ENCODE measurements at places on chromosomes 3 and 15.

- DNase-seq = no peak
These were observed 189.5 kb downstream of the NLGN1 start for GRCh38 chr3:173587055-173587454.

DNA sequence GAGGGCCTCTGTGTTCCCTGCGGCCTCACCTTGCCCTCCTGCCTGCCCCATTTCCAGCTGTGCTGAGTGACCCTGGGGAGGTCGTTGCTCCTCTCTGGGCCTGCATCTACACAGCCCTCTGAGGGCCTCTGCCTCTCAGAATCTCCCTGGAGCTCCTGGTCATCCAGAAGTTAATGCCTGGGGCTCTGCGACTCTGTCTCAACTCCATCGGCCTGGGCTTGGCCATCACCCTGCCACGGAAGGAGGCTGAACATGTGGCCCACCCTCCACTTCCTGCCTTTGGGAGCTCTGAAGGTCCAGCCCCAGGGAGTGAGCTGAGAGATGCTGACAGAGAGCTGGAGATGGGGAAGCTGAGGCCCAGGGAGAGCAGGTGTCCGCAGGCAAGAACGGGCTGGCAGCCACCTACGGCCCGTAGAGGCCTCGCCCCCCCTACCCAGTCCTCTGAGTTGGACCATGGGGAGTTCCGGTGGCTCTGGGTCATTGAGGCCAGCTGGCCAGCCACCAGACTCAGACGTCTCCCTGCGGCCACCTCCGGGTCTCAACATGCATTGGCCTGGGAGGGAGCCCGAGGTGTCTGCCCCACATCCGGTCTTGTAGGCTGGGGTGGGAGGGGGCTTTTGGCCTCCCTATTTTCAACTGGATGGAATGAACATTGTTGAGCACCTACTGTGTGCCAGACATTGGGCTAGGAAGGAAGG, 34.2 kb downstream of the GRIP2 start:
- DNase-seq = no peak

DNA sequence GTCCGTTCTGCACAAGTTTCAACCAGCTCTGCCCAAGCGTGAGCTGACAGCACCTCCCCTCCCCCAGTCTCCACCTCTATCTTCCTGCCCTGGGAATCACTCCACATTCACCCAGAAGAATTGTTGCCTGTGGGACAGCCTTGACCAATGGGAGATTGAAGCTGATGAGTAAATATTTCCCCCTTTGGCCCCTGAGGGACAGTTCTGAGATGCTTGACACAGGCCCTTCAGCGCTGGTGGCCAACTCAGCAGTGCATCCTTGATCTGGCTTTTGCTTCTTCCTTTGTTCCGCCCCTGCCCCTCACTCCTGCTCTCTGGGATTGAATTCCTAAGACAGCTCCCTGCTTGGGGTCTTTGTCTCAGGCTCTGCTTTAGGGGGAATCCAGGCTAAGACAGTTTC, 13.1 kb upstream of the SKIC8 start:
- no peak for DNase-seq

- DNase-seq = no peak
These were observed 128.8 kb downstream of the FRMD5 start for GRCh38 chr15:44066211-44066827.

GRCh38 chr3:35659768-35660167, 20.4 kb downstream of the ARPP21 start:
- no peak for DNase-seq

GRCh38 chr3:147509448-147509847, 100.3 kb downstream of the ZIC1 start:
- no peak for DNase-seq

DNA sequence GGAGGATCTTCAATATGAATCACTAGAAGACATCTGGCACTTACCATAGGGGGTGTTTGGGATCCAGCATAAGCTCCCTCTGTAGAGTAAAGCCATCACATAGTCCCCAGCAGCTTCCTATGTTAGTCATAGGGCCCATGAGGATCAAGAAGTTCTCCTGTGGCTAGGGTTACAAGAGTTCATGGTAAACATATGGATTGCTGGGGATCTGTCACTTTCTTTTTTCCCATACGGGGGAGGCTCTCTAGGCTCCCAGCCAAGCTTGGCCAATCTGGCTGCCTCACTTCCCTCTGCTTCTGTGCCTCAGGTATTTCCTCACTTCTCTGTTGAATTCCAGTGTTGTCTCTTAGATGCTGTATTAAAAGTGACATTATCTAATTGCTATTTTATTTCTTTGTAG, 597.9 kb downstream of the PDCD6IP start:
- no peak for DNase-seq

DNA sequence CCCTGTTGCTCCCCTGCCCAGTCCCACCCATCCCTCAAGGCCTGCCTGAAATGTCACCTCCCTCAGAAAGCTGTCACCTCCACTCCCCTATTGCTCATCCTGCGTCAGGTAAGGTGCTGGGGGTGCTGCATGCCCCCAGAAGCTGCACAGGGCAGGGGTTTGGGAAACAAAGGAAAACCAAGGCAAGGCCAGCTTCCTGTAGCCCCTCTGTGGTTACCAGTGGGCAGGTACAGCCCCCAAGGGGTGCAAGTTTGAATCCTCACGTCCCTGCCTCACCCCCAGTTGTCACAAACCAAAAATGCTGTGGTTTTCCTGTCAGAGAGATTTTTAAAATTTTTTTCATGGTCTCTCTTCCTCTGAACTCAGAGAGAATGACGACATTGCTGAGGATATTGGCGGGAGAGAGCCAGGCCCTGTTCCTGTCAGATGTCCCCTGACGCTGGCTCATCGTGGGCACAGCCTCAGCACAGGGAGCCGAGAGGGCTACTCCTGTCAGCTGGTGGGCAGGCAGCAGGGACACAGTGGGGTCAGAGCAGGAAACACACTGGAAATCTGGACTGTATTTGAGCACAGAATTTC, 27.0 kb downstream of the PSTPIP1 start:
- no peak for DNase-seq

DNA sequence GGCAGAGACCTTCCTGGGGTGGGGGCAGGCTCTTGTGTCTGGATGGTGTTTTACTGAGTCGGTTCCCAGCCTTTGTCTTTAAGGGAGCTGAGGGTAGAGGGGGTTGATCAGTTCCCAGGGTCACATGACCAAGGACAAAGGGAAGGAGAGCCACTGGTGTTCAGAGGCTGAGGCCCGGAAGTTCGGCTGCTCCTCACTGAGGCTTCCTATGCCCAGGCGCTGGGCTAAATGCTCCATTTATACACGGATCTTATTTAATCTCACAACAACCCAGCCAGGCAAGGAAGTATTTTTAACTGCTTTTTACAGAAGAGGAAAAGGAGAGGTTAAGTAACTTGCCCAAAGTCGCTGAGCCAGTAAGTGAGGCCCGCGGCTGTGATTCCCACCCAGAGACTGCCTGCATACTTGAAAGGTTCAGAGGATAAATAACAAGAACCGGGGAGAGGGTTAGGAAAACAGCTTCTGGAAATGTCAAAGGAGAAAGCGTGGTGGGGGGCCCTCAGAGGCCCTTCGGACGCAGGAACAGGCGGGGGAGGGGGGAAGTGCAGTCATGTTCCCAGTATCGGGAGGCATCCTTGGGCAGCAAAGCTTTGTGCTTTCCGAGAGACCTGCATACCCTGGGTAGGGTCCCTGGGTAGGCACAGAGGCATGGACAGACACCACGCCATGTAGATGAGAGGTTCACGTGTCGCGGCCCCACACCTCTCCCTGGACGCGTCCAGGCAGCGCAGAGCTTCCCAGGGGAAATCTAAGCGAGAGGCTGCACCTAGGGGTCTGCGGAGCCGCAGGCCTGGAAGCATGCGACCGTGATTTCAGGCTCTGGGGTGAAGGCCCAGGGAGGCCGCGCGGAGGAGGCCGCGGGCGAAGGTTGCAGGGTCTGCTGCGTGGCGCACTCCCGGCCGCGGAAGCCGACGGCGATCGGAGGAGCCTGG, 21.3 kb downstream of the EPHB3 start:
- DNase-seq = no peak

DNA sequence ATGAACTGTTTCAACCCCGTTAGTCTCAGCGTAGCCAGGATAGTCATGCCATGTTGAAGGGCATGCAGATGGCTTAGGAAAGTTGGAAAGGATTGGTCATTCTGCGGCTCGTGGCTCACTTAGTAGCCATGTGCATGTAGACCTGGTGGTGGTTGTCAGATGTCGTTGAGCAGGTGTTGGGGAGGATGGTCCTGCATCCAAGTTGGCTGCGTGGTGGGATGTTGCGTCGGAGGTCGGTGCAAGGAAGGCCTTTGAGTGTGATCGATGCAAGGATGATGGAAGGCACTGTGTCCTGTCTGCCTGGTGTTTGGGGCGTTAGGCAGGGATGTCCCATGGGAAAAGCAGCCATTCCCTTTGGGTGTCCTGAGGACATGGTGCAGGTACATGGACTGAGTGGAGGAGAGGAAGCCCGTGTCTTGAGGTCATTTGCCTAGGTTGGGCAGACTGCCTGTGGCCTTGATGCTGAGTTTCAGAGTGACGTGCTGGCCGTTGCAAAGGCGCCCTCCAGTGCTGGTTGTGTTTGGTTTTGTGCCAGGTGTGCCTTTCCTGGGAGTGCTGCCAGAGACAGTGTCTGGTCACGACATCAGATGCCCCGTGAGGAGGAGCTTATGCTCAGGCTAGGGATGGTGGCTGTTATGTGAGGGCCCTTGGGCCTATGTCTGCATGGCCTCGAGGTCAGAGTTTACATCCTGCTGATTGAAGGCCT, 103.4 kb downstream of the SNRPN start:
- no peak for DNase-seq

GRCh38 chr3:107369791-107370190, 7.4 kb upstream of the CCDC54 start:
- no peak for DNase-seq

DNA sequence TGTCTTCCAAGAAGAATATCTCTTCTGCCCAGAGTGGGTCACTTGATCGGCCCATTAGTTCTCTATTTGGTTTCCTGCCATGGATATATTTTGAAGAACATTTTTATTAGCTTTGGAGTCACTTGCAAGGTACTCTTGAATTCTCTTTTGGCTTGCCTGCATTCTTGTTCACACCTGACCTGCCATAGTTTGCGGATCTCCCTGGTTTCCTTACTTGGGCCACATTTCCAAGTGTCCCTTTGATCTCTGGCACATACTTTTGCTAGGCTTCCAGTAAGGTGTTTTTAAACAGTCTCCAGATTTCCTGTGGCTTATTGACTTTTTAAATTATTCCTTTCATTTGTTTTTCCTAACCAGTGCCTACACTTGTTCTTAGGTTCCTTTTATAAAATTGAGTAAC, 488.5 kb upstream of the MDFIC2 start:
- DNase-seq = no peak

DNA sequence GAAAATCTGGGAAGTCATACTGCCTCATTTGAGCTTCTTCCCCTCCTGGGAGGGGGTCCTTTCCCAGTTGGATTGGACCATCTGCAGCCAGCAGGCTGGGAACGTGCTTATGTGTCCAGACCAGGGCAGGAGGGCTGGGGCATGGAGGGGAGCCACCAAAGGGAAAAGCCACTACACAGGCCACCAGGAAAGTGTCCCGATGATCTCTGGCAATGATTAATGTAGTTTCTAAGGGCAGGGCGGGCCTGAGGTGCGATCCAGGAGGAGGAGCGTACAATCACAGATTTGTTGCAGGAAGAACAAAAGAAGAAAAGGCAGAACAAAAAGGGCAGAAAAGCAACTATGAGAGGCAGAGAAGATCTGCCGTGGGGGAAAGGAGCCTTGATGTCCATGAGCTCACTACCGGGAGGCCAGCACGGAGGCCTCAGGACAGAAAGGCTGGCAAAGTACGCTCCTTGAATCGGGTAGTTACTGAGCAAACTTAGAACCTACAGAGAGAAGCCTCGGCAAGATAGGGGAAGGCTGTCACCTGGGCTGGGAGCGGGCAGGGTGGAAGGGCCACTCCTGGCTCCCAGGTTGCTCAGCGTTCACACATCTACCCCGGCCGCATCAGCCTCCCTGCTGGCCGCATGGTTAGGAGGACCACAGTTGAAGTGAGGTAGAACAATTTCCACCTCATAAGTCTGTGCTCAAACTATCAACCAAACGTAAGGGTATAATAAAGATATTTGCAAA, 79.5 kb upstream of the PCSK6 start:
- no peak for DNase-seq

GRCh38 chr3:93906245-93906644, 67.5 kb downstream of the PROS1 start:
- DNase-seq = no peak

DNA sequence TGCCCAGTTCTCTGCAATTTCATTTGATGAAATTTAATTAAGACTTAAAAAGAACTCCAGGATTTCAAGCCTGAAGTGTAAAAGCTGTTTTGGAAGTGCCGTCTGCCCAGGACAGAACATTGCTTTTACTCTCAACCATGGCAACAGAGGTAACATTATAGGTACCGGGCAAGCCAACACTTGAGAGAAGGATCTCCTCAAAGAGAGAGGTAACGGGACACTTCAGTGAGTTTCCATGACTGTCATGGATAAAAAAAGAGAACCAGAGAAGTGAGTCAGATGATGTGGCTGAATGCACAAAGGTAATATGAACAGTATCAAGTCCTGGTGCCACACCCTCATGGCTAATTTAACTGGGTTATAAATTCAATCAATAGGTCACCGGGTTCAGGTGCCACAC, 130.2 kb upstream of the LMOD3 start:
- no peak for DNase-seq

DNA sequence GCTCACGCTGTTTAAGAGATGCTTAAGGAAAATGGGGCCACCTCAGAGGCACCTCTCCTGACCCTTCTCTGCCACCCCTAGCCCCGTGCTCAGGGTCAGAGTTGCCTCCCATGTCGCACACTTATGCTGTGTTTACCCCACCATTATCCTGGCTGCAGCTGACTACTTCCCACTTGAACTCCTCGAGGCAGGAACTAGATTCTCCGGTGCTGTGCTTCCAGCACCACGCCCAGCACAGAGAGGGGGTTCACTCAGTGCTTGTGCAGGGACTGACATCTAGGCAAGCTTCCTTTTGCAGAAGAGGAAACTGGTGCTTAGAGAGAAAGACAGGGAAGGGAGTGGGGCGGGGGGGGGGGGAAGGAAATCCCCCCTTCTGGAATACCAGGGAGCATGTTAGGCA, 340.1 kb downstream of the RORA start:
- DNase-seq = no peak

- DNase-seq = no peak
These were observed 240.5 kb upstream of the SETMAR start for GRCh38 chr3:4062621-4063020.

- no peak for DNase-seq
These were observed 189.7 kb upstream of the IL12A start for GRCh38 chr3:159798951-159799350.

- DNase-seq = no peak
These were observed 39.4 kb upstream of the B3GNT5 start for GRCh38 chr3:183213415-183214276.

DNA sequence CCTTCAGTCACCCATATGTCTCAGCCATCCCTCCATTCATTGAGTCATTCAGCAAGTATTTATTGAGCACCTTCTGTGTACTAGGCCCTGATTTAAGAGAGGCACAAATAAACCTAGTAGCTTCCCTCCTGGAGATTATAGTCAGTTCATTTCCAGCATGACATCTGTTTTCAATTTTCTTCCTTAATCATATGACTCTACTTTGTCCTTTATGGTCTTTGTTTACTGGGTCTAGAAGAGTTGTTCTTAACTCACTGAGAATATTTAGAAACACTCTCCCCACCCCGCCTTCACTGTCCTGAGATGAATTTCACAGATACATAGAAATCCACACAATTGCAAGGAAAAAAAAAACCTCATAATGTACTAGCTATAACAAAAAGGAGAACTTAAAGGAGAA, 44.8 kb upstream of the ADAMTS9 start:
- DNase-seq = no peak

- no peak for DNase-seq
These were observed 162.1 kb downstream of the FOXP1 start for GRCh38 chr3:71421475-71421819.

- no peak for DNase-seq
These were observed 14.5 kb downstream of the PTPRG start for GRCh38 chr3:61575893-61576292.
